Stimulated activated naive CD4-positive, alpha-beta T cell treated with Interleukin-2 at 50 U/mL for 16 hours (primary cell): ENCODE measurements at places on chromosomes 4 and X.

GRCh38 chr4:77481856-77482255, 123.8 kb upstream of the CXCL13 start:
- no peak for DNase-seq

DNA sequence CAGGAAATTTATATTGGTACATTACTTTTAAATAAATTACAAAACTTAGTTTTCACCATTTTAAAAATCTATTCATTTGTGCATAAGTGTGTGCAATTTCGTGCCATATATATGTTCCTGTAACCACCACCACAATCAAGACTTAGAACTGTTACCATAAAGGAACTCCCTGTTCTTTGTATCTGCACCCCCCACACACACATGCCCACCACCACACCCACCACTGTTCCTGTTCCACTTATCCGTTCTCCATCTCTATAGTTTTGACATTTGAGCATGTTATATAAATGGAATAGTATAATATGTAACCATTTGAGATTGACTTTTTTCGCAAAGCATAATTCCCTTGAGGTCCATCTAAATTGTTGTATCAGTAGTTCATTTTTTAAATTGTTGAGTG, 73.7 kb downstream of the TAF1 start:
- DNase-seq = no peak

- no peak for DNase-seq
Observed at GRCh38 chr4:183589461-183590099, 69.4 kb downstream of the RWDD4 start.

DNA sequence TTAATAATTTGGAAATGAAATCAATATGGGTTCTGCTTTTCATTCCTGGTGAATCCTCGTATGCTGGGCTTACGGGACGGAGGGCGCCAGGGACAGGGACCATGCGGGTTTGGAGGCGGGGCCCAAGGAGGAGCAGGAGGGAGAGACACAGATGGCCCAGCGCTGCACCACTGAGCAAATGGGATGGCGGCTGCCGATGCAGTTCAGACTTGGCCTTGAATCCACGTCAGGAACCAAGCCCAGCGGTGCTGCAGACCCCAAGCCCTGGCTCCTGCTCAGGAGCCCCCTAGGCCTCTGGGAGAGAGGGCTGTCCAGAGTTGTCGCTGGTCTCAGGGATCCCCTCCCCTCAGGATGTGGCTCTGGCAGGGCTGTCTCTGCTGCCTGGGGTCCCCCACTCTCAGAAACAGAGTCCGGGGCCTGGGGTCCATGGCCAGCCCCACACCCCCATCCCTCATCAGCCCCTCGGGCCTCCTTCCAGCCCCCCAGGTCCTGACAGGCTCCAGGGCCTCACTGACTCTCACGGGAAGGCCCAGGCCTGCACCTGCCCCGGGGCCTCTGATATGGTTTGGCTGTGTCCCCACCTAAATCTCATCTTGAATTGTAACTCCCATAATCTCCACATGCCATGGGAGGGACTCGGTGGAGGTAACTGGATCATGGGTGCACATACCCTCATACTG, 75.2 kb downstream of the FAM53A start:
- DNase-seq = no peak

GRCh38 chr4:73311428-73311827, 52.8 kb upstream of the ANKRD17 start:
- no peak for DNase-seq

GRCh38 chr4:54473798-54474197, 184.0 kb upstream of the KIT start:
- DNase-seq = no peak

DNA sequence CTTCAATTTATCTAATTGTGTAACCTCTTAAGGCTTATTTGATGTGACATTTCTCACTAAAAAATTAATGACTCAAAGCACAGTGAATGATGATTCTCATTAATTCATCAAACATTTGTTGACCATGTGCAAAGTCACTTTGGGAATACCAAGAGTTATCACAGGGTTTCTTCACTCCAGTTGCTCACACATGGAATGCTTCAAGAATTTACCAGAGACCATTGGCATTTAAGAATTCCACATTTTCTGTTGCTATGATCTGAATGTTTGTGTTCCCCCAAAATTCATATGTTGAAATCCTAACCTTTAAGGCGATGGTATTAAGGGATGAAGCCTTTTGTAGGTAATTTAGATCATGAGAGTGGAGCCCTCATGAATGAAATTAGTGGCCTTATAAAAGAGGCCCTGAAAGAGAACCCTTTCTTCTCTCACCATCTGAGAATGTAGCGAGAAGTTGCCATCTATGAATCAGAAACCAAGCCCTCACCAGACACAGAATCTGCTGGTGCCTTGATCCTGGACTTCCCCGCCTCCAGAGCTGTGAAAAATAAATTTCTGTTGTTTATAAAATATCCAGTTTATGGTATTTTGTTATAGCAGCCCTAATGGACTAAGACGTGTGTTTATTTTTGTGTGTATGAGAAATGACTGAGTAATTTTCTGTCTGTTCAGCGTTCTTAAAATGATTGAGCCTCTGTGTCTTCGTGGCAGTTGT, 16.4 kb upstream of the SRPX start:
- DNase-seq = no peak

GRCh38 chr4:109978704-109979454, 66.2 kb downstream of the EGF start:
- no peak for DNase-seq

DNA sequence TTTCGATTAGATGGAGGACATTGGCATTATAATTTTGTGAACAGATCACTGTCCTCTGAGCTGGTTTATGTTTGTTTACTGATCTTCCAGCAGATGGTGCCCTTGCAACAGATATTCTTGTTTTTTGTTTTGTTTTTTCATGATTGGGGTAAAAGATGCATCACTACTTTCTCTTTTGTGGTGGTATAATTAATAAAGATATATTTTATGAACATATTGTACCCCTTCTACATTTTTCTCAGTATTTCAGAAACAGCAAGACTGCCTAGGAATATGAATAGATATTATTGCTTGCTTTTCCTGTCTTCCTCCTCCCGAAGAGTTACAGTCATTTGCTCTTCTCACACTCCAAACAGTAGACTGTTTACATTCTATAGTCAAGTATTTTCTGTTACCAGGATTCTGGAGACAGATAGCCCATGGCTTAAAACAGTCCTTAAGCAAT, 905.2 kb downstream of the TRAM1L1 start:
- no peak for DNase-seq

DNA sequence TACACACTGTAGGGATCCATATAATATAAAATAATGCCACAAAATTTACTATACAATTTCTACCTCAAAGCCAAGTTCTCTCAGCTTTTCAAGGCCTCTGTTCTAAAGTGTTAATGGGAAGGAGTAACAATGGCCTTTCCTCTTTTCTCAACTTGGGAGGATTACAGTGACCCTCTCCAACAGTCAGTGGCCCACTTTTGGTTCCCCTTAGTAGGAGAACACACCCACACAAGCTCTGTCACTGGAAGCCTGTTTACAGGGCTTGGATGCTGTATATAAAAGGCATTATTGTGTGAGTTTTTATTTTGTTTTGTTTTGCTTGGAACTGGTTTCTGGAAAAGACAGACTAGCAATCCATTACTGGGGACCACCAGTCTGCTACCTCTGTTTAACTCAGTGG, 1.8 kb downstream of the ARHGEF6 start:
- DNase-seq = no peak

DNA sequence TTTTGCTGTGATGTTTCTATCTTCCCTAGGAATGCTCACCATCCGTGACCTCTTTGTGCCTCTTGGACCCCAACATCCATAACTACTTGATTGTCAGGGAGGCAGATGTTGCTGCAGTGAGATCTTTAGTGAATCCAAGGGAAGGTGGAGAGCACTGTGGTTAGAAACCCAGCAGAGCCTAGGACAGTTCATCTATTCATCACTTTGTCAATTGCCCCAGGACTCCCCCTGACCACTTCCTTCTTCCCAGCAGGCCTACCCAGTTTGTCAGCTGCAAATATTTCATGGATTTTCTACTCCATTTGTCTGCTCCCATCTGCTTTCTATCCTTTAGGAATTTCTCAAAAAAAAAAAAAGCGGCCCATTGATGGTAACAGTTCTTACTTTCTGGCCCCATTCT, 942.8 kb downstream of the PCDH7 start:
- DNase-seq = no peak

DNA sequence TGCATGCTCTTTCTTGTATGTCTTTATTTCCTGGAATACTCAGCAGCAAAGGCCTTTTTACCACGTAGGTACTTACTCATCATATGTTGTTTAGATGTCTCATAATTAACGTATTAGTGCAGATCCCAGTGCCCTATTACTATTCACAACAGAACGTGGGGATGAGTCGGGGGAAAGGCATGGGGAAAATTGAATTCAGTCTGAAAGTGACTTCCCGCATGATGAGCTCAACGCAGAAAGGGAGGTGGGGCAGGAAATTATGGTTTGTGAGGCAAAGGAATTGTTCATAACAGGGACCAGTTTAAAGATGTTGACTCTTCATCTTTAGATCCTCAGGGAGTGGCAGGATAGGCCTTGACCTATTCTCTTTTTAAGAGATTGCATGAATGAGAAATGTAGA, 2.0 kb upstream of the TMPRSS11D start:
- DNase-seq = no peak

DNA sequence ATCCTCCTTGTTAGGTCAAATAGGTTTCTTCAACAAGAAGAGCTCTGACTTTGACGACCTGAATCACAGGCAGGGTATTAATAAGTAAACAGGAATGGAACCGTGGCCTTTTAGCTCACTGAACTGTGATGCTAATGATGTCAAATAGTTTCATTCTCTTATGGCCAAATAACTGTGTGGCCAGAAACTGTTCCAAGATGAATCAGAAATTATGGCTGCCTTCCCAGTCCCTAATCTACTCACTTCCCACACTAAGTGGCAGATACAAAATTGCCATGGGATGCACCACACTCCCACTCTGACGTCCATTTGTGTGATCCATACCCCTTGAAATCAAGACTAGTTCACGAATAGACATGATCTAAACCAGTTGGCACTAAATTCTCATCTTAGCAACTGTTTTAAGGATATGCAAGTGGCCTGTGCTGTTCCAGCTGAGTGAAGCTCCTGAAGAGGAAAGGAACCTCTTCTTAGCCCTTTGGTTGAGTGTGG, 455.4 kb downstream of the IL15 start:
- DNase-seq = no peak

GRCh38 chr4:86330961-86331742, 28.7 kb downstream of the MAPK10 start:
- DNase-seq = no peak

GRCh38 chr4:1255151-1255550, 6.2 kb upstream of the CTBP1 start:
- DNase-seq = no peak

GRCh38 chrX:70042399-70043371, 7.1 kb downstream of the AWAT2 start:
- DNase-seq = no peak

GRCh38 chrX:151985955-151986354, 11.5 kb upstream of the GABRE start:
- DNase-seq = no peak

GRCh38 chr4:1463927-1464540, 57.8 kb upstream of the NKX1-1 start:
- no peak for DNase-seq

GRCh38 chrX:108439426-108439942, at the start of gene COL4A5:
Gene COL4A5, plus strand, starts transcription at chrX:108439838. Its CDS starts 288 bp downstream, at chrX:108440126.
- DNase-seq = no peak

DNA sequence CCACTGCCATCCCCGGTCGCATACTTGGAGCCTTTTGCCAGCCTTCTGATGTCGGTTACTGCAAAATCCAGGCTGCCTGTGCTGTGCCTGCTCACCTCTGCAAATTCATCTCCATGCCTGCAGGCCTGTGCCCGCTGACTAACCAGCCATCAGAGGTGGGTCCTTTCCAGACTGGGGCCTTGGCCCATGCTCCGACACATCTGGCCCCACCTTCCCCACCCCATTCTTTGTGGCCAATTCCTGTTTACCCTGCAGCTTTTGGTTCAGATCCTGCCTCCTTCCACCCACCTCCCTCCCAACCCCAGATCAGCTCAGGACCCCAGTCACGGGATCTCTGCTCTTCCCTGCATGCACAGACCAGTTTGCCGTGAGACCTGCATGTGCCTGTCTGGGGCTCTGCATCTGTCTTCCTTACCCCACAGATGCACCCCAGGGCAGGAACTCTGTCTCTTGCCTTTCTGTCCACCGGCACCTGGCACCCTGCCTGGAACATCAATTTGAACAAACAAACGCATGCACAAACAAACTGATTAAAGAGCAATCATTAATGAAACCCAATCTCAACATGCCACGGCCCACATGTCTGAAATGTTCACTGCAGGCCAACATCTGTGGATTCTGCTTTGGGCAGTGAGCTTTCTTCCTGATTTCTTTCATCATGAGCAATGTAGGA, 112.8 kb upstream of the PSAPL1 start:
- DNase-seq = no peak

- DNase-seq = peak; percentile 6
Observed at GRCh38 chrX:119236623-119237561, 807 bp downstream of the PGRMC1 start.

GRCh38 chr4:151798678-151799416, 38.0 kb upstream of the GATB start:
- no peak for DNase-seq

GRCh38 chr4:152575533-152575932, 39.6 kb upstream of the FBXW7 start:
- DNase-seq = no peak

GRCh38 chr4:26813698-26814097, 46.9 kb upstream of the STIM2 start:
- DNase-seq = no peak

GRCh38 chr4:101328063-101328602, 19.2 kb downstream of the PPP3CA start:
- no peak for DNase-seq

GRCh38 chr4:27873596-27873995, 1013.0 kb downstream of the STIM2 start:
- DNase-seq = no peak

- DNase-seq = no peak
Observed at GRCh38 chr4:123470640-123471039, 74.0 kb downstream of the SPRY1 start.

DNA sequence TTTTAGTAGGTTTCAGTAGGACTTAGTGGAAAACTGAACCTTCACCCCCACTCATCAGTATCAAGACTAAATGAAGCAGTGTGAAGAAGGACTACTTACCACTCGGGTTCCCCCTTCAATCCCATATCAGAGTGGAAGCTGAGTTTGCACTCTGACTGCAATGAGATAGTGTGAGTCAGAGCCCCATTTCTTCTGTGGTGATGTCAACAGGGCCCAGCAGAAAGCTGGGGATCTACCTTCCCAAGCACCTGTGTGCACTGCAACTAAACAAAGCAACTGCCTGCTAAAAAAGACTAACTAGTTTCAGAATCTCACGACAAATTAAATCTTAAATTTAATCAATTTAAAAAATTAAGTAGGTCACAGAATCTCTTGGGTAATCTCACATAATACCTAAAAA, 1837.0 kb upstream of the PCDH7 start:
- no peak for DNase-seq

GRCh38 chr4:8182858-8183725, 16.0 kb upstream of the SH3TC1 start:
- no peak for DNase-seq

GRCh38 chr4:152039023-152039481, 278.2 kb upstream of the GATB start:
- DNase-seq = no peak

GRCh38 chrX:2371026-2371711, 129.6 kb downstream of the DHRSX start:
- no peak for DNase-seq

- DNase-seq = no peak
Observed at GRCh38 chr4:12050357-12050756, 621.7 kb upstream of the HS3ST1 start.
